ENCODE measurements at places on chromosomes 7 and 10.

- DNase-seq = no peak
These were observed 183.7 kb downstream of the SORCS1 start for GRCh38 chr10:106980495-106981451.

- DNase-seq = no peak
These were observed 8.0 kb downstream of the VSTM4 start for GRCh38 chr10:49107111-49107886.

GRCh38 chr10:93813507-93814465 lies 56.0 kb downstream of the LGI1 start:
- DNase-seq = no peak

DNA sequence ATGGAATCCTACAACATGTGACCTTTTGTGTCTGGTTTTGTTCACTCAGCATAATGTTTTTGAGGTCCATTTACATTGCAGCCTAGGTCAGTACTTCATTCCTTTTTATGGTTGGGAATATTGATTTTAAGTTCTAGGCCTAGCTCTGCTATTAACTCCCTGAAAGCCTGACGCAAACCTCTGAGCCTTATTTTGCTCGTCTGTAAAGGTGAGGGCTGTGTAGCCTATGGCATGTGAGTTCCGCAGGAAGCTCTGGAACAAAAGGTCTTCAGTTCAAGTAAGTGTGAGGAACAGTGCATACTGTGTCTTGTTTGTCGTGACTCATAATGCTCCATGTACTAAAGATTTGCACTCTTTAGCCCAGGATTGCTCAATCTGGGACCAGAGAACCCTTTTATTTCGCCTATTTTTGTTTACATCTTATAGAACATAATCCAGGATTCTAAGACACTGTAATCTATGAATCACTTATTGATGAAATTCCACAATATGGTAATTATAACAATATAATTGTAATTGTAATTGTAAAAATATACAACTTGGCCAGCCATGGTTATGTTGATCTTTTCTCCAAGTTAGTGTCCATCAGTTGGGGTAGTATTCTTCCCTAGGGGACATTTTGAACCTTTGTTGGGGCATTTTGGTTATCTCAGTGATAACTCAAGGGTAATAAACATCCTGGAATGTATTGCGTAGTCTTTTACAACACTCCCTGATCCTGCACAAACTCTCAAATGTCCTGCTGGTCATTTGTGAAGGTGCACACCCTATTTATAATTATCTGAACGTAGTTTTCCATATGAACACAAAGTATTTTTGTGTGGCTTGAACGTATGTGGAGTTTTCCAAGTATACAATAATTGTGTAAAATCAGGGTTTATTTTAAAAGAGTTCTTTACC lies 184.7 kb downstream of the VTI1A start:
- DNase-seq = no peak

GRCh38 chr10:11831520-11831951 lies 8.4 kb downstream of the PROSER2 start:
- DNase-seq = no peak

GRCh38 chr7:28497009-28497408 lies 84.7 kb downstream of the CREB5 start:
- DNase-seq = no peak

- DNase-seq = no peak
These were observed 896.9 kb upstream of the PHF14 start for GRCh38 chr7:10076660-10077300.

- no peak for DNase-seq
These were observed at the start of gene ARID5B for GRCh38 chr10:61900829-61901792. Gene ARID5B (plus strand): TSS chr10:61901699. CDS start chr10:61901710, 11 bp downstream.

DNA sequence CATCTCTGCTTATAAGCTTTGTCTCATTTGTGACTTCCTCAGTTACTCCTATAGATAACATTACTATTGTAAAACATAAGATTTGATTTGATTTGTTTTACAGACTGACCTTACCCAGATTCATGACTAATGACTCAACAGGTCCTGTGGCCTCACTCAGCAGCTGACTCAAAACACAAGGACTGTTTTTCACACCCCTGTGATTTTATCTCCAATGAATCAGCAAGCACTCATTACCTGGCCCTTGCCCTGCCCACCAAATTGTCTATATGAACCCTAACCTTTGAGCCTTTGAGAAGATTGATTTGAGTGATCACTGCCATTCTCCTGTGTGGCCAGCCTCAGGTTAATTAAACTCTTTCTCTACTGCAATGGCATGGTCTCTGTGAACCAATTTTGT lies 1064.6 kb upstream of the LRRTM3 start:
- DNase-seq = no peak

DNA sequence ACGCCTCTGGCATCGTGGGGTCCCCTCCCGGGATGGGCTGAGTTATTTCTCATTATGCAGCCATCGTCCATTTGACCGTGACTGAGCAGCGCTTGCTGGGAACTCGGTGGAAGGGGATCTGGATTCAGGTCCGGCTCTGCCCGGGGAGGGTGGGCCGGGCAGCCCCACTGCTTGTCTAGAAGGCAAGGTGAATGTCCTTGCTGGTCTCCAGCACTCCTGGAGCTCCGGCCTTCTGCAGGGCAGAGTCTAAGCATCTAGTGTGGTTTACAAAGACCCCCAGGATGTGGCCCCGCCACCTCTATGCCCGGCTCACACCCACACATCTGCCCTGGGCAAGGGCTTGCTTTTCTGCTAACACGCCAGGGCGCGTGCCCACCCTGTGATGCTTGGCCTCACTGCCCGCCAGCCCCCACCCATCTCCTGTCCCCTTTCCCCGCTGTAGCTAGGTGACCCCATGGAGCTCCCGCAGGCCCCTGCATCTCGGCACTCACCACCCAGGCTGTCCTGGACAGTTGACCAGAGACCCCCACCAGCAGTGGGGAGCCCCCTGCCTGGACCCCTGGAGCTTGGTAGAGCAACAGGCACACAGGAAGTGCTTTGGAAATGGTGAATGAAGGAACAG lies 151.0 kb upstream of the CHST15 start:
- no peak for DNase-seq

- DNase-seq = no peak
These were observed 568 bp downstream of the PRSS2 start for GRCh38 chr7:142771353-142771723.
